ENCODE measurements at places on chromosomes 4 and X. TPM values are rescaled to one million over a fixed set of nuclear protein-coding genes. Genes with fewer than 3 reads are reported as not detected.

DNA sequence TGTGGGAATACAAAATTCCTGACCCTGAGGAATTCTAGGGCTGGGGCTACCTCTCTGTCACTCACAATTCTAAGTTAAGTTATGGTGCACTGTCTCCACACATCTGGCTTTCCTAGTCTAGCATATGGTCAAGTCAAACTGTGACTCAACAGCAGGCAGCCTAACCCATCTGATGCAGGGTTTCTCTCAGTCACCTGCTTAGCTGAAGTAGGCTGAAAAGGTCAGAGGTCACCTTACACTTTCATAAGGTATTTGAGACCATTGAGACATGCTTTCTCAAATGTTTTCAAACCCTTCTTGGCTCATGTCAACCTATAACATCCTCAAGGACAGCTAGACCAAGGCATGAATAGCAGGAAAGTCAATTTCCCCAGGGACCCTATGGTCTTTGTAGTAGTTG lies 196.5 kb upstream of the STK26 start:
- DNase-seq, result no peak

SERPINA7 gene
- total RNA-seq, result not detected

GRPR gene
- 0.57 TPM for total RNA-seq

DCLK2 gene
- 16.2 TPM for total RNA-seq

DGKK gene
- total RNA-seq, result not detected

ARMCX4 gene
- total RNA-seq, result 8.8 TPM

DNA sequence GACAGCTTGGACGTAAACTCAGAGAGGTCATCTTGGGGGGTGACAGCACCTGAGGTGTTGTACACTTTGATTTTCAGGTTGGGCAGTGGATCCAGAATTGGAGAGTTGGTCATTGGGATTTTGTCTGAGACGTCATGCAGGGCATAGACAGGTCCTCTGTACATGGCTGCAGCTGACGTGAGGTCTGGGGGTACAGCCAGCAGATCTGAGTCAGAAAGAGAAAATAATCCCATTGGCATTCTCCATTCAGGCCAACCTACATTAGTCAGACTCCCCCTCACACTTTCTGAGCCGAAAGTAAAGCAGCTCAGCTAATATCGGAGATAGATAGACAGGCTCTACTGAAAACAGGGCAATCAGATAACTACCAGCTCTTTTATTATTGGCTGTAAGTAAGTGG lies 329.7 kb downstream of the UNC5C start:
- no peak for DNase-seq

GRCh38 chr4:75820676-75821075 lies 81.6 kb downstream of the PPEF2 start:
- no peak for DNase-seq

GRCh38 chrX:115491766-115492165 lies 69.2 kb upstream of the PLS3 start:
- DNase-seq, result no peak

- no peak for DNase-seq
These were observed 12.7 kb downstream of the MAML3 start for GRCh38 chr4:140141210-140141835.

- DNase-seq, result no peak
These were observed 51.5 kb upstream of the ANTXR2 start for GRCh38 chr4:80124246-80125211.

DNA sequence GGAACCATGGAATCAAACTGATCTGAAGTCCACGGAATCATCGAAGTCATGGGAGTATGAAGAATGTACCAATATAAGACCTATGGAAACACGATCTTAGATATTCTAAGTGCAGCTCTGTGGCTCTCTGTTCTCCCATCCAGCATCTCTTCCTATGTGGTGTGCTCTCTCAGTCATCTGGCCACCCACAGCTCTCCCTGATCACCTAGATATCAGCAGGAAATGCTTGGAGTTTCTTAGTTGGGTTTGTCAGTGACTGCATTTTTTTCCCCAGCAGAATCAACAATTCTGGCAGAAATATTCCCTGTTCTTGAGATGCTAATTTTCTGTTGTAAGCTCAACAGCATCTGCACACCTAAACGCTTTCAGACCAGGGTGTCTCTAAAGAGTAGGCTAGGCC lies 94.1 kb downstream of the GC start:
- no peak for DNase-seq

- peak; percentile 17 for DNase-seq
These were observed 35.9 kb downstream of the FGFRL1 start for GRCh38 chr4:1047106-1047975.

TLR2 gene
- total RNA-seq, result 3.0 TPM

OPRPN gene
- not detected for total RNA-seq

DNA sequence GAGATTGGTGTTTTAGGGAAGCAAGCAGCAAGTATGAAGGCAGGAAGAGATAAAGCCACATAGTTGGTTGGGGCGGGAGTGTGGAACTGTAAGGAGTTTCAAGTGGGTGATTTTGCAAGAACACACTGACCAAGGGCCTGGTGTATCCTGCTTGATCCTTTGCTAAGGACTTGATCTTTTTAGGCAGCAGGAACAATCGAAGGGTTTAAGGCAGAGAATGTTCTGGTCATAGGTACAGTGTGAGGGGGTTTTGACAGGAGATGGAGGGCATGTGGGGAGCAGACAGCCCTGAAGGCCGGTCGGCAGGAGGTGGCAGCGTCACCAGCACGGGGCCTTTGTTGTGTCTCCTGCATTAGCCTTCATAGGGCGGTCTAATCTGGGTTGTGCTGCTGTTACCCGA lies 54.7 kb downstream of the FAM193A start:
- no peak for DNase-seq

GRCh38 chr4:5999356-5999755 lies 18.9 kb downstream of the C4orf50 start:
- DNase-seq, result no peak

- DNase-seq, result no peak
These were observed 71.7 kb upstream of the BANK1 start for GRCh38 chr4:101718810-101719209.

AFP gene
- total RNA-seq, result not detected

NALF2 gene
- 11.6 TPM for total RNA-seq

FRMPD3 gene
- not detected for total RNA-seq

GRCh38 chrX:72121383-72121782 lies 10.3 kb downstream of the RTL5 start:
- DNase-seq, result peak; percentile 52

DNA sequence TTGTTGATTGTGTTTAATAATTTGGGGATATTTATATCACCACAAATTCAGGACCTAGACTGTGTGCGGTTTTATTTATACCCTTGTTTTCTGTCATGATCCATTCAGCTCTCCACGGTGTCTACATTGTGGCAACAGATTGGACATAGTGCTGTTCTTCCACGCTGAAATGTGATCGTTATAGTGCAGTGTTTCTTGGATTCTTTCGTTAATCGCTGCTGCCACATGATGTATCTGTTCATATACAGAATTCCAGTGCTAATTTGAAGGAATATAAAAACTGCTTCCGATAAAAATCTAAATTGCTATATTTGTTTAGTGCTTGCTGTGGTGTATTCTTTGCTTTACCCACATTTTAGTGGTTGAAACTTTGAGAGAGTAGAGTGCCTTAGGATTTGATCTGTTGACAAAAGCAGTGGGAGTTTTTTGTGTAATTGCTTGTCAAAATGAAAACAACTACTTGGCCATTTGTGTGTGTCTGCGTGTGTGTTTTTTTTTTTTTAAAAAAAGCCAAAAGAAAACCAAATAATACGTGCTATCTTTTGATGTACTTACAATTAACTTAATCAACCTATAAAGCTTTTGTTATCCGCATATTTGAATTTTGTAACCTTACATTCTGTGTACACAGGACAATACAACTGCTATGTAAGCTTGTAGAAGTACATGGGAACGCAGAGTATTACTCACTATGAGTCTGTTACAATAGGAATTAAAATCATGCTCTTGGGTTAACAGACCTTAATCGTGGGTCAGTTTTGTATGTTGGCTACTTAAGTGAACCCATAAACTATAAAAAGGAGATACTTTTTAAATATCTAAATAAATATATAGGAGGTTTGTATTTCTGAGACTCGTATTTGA lies 353.3 kb downstream of the ARHGAP24 start:
- no peak for DNase-seq

DNA sequence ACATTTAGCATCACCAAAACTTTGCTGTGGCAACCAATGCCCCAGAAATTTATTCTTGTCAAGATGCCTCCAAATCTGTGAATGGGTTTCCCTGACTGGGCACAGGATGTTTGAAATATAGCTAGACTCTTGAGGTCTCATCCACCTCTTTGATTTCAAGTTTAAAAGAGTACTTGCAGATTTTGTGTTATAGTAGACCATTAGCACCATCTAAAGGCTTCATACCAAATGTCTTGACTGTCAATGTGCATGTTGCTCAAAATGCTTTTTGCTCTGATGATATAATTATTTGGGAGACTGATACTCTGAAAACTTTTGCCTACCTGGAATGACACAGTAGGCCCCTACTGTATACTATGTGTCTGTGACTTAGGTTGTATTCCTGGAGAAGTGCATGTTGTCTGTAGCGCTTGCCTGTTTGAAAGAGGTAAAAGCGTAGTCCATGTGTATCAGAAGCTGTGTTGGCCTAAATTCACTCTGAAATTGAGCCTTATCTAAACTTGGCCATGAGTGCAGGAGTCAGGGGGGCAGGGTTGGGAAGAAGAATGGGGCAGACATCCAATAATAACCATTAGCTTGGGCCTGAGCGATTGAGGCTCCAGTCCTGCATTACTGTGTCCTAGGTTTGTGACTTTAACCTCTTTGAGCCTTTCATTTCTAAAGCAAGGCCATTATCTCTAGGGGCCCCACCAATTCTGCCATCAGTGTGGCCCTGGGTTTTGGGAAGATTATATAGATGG lies 33.8 kb downstream of the NDP start:
- no peak for DNase-seq

All from heart right ventricle (tissue), 16 donors.